Right cardiac atrium (tissue), 5 donors: ENCODE measurements at places on chromosomes 2 and 18.

GRCh38 chr2:53640466-53640865, 127.1 kb upstream of the CHAC2 start:
- no peak for DNase-seq

DNA sequence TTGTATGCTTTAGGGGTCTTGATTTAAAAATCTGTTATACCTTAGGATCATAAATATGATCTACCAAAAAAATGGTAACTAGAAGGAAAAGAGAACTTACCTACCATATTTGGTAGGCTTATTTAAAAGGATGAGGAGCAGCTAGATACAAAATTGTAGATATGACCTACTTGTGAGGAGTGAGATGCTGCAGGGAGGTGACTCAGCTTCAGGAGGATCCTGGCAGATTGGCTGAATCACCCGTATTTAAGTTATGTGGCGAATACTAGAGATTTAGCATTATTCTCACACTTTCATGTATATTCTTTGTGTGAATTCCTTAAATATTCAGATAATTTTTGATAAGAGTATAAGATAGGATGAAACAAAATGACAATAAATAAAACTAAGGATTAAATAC, 657.3 kb upstream of the LINC00305 start:
- DNase-seq, result no peak

- no peak for DNase-seq
Measured at GRCh38 chr2:11537951-11538350, 4.1 kb downstream of the GREB1 start.

- DNase-seq, result no peak
Measured at GRCh38 chr18:60951091-60951490, 382.1 kb upstream of the CDH20 start.

GRCh38 chr2:5926871-5927512, 234.8 kb downstream of the SOX11 start:
- DNase-seq, result no peak

- no peak for DNase-seq
Measured at GRCh38 chr2:143803936-143804335, 674.7 kb downstream of the ARHGAP15 start.

DNA sequence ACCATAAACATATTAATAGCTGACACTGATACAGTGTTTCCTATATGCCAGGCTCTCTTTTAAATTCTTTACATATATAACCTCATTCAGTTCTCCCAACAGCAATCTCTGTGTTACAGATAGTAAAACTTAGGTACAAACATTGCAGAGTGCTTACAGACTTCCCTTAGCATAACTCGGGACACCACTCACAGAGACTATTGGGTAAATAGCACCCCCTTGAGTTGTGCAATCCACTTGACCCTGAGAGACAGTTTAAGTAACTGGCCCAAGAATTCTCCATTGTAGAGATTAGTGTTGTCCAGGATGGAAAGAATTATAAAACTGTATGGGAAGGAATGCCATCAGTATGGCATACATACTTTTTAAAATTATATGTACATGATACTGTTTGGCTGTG, 110.1 kb downstream of the POLE4 start:
- DNase-seq, result no peak

- peak; percentile 95 for DNase-seq
Measured at GRCh38 chr2:240991378-240992263, 6.8 kb upstream of the SNED1 start.

DNA sequence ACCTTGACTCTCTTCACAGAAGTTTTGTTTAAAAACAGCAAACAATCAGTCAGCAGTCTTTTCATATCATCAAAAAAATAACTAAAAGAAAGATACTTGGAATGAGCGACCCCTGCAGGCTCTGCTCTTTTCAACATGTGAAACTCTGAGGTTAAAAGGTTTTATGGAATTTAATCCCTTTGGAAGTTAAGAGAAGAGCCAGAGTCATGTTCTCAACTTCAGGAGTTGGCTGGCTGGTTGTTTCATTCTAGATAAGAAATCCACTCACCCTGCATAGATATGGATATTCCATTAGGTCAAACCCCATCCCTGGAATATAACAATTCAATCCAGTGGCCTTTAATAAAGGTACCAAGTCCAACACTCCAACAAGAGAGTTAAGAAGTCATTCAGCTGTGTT, 115.6 kb upstream of the RMDN2 start:
- DNase-seq, result peak; percentile 81

- DNase-seq, result no peak
Measured at GRCh38 chr2:102027036-102027980, 35.5 kb downstream of the IL1R2 start.

DNA sequence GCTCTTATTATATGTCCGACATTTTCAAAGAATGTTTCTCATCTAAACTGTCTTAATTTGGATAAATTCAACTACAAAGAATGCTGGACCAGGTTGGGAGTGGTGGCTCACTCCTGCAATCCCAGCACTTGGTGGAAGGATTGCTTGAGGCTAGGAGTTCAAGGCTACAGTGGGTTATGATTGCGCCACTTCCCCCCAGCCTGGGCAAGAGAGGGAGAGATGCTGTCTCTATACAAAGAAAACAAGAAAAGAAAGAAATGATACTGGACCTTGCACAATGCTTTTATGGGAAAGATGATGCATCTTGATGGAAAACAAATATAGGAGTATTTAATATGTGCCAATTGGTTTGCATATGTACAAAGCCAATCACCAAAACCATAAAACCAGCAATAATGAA, 296.7 kb downstream of the LPIN1 start:
- no peak for DNase-seq

DNA sequence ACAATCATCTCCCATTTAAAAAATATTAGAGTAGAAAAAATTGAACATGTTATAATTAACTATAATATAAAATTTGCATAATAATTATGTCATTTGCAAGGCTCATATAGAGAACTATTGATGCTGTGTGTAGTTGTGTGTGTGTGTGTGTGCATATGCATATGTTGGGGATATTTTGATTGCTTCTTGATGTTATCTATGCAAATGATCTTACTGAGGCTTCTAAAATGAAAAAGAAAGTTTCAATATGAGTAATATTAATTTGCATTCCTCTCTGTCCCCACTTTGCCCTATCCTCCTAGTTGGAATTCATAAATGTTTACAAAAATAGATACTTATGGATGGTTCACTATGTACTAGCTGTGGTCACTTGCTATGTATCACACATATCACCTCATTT, 523.3 kb downstream of the TRIB2 start:
- no peak for DNase-seq

- DNase-seq, result no peak
Measured at GRCh38 chr2:1493431-1494126, 80.3 kb downstream of the TPO start.

- no peak for DNase-seq
Measured at GRCh38 chr2:241340631-241341163, 15.4 kb upstream of the FARP2 start.
